ENCODE measurements at places on chromosomes 12 and 14.

DNA sequence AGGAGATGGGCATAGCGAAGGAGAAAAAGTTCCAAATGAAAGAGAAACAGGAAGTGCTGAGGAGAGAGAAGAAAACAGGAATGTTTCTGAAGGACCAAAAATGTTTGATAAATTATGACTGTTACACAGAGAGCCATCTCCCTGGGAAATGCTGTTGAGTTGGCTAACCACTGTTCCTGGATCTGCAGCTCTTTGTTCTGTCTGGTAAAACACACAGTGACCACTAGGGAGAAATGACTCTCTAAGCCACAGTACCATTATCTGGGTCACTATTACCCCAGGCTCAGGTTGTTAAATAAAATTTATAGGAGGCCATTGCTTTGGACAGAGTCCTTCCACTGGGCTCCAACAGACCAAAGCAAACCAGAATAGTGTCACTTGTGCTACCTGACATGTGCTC, 219.3 kb downstream of the CRADD start:
- DNase-seq, result no peak

DNA sequence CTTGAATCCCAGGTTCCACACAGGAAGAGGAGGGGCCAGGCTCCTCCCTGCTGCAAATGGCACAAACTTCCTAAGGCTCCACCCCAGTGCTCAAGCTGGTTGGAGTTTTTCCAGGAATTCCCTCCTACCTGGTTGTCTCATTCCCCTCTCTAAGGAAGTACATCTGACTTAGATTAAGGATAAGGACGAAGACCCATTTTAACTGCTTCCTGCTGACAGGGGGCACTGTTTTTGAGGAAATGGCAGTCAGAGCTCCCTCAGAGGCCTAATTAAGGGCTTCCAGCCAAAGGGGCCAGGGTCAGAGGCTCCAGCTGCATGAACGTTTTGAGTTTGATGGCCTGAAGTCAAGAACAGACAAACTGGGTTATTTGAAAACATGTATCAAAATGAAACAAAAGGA, 1084.7 kb downstream of the SLC6A15 start:
- no peak for DNase-seq

DNA sequence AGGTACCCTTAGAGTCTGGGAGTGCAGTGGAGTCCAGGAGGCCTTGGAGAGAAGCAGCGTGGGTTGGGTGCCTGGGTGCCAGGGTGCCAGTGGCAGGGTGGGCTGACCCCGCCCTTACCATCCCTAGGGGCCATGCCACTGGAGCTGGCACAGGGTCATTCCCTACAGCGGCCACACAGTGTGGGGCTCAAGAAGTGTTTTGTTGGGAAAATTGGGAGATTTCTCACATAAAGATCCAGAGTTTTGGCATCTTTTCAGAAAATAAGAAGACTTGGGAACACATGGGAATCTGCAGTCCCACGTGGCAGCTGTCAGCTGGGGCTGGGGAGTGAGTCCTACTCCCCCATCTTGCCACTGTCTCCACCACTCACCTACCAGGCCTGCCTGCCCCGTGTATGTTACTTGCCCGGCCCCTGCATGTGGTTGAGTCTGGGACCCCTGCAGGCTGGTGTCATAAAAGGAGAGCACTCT, 4.2 kb downstream of the VASH1 start:
- no peak for DNase-seq

DNA sequence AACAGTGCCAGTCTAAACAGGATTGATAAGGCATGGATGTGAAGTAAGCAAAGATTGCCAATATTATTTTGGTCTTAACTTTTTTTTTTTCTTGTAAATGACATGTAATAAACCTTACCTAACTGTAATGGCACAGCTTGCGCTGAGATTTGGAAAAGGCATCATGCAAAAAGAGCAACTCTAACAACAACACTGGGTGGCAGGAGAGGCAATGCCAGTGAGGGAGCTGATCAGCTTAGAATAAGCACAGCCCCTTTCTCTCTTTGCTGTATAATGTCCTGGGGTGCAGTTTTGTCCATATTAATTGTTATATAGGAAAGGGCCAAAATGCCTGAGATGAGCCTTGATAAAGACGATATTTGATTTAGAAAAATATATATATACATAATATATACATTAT, 1589.7 kb upstream of the FLRT2 start:
- no peak for DNase-seq

DNA sequence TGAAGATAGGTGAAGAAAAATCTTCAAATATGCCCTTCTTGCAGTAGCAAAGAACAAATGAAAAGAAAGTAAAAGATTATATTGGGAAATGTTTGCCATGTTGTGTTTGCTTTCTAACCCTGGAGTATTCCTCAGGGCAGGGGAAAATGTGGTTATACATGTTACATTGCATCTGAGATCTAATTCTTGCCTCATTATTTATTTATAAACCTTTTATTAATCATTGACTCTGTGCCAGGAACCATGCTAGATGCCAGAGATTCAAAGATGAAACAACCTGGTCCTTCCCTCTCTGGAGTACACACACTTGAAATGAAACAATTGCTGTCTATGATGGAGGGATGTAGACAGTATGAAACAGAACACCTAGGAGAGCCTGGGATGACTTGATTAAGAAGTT, 128.1 kb upstream of the HMGA2 start:
- no peak for DNase-seq

DNA sequence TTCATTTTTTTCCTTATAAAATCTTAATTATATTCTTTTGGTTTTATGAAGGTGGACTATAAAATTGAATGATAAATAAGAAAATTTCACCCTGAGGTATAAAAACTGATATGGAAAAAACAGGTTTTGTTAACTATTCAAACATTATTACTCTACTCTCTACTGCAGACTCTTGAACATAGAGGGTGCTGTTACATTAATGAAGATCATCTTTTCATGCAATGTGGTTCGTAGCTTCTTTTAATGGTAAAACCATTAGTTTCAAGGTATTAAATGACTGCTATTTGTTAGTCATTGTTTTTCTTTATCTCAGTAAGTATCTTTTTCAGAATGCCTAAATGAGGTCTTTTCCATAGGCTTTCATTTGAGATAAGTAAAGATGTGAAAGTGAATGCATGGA, 510.4 kb downstream of the SLC16A7 start:
- DNase-seq, result no peak

GRCh38 chr12:105278043-105278697, 42.2 kb upstream of the APPL2 start:
- DNase-seq, result no peak

DNA sequence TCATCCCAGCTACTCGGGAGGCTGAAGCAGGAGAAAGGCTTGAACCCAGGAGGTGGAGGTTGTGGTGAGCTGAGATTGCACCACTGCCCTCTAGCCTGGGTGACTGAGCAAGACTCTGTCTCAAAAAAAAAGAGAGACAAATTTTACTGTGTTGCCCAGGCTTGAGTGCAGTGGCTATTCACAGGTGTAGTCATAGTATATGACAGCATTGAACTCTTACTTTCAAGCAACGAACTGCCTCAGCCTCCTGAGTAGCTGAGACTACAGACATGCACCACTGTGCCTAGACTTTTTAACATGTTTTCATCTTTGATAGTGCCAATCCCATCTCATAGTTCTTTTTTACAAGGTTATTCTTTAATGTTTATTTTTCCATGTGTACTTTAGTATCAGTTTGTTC, 13.7 kb downstream of the ARID2 start:
- DNase-seq, result no peak

DNA sequence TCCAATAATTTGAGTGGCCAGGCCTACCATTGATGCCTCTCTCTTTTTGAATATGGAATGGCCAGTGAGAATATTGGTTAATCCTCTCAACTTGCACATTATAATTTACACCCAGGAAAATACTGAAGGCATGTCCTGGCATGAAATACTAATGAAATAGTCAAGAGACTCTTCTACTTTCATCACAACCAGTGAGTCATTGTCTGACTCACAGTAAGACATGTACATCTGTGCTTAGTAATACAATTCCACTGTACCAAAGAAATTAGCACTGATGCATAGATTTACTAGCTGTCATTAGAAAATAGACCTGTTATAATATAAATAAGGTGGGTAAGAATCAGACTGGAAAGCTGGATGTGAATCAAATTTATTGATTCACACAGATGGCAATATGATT, 31.6 kb downstream of the KCNC2 start:
- DNase-seq, result no peak

DNA sequence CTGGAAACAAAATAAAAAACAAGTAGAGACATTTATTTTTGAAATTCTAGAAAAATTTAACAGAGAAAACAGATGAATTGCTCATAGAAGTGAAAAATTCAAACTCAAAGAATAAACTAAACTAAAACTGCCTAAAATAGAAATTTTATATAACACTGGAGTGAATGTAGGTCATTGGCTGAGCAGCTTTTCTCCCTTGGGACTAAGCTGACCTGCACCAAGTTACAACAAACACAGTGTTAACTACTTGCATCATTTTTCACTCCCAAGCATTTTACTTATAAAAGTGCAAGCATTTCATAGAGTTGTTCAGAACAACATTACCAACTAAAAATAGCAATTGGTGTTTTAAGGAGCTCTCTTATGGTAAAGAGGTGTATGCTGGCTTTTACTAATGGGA, 298.1 kb downstream of the MED13L start:
- no peak for DNase-seq

DNA sequence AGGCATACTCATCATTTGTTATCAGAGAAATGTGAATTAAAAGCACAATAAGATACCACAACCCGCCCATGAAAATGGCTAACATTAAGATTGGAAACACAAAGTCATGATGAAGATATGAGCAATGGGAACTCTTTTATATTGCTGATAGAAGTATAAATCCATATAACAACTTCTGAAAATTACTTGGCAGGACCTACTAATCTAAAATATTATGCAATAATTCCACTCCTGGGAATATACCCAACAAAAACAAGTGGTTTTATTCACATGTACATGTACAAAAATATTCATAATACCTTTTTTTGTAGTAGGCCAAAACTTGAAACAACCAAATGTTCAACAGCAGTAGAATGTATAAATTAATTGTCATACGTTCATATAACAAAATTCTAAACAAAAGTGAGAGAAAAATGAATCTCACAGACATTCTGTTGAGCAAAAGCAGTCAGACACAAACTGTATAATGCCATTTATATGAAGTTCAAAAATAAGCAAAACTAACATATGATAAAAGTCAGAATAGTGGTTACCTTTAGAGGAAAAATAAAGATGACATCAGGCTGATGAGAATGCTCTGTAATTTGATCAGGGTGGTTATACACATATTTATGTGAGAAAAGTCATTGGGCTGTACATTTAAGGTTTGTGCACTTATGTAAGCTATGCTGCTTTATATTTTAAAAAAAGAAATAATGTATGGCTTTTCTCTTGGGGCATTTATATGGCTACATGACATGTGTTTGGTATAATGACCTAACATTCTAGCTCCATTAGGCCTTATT, 309.2 kb upstream of the KITLG start:
- no peak for DNase-seq

- DNase-seq, result no peak
These were observed 34.2 kb downstream of the DHX37 start for GRCh38 chr12:124954771-124955170.

DNA sequence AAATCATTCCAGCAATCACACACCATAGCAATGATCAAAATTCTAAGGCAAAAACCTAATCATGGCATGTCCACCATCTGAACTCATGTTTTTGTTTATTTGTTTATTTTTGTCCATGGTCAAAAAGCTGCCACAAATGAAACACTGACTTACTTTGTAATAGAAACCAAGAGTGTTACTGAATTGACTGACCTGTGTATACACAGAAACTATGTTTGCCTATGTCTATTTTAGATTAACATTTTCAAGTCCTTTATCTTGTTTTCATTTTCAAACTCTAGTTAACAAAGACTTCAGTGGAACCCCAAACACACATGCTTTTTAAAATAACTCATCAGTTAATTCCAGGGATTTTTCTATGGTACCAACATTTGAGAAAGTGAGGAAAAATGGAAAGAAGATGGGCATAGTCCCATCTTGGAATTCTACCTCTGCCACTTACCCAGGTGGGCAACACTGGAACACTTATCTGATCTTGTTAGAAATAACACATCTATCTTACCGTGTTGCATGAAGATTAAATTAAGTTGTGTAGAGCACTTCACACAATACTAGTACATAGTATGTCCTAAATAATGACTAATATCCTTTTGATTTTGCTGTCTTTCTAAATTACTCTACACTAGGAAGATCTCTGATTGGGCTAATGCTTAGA, 6.4 kb downstream of the LUM start:
- no peak for DNase-seq

DNA sequence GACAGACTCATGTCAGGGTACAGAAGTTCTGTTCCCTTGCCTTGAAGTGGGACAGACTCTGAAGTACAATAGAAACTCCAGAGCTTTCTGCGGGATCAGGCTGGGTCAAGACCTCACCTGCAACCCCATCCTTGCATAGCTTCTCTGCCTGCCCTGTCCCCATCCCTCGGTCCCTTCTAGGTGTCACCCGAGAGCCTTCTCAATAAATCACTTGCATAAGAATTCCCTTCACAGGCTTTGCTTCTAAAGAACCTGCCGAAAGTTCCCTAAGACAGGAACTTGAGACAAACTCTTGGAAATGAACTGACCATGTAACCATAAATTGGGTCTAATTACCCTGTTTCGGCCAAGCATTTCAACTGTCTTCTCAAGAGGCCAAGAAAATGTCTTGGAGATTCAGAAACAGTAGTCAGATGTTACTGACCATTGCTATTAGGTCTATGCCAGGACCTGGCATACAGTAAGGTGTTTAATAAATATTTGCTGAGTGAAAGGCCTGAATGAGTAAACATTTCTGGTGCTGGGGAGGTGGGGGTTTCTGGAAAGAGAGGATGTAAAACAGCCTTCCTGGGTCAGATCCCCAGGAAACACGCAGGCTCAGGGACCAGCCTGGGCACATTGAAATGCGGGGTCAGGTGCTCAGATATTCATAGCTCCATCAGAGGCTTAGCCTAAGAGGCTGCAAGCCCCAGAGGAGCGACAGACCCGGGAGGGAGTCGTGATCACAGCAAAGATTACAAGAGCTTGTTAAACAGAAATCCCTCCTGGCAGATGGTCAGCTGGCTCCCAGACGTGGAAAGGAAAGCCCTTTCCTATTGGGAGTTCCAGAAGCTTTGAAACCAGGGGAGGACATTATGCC, 226.2 kb upstream of the LHX5 start:
- no peak for DNase-seq

GRCh38 chr14:100376751-100377171, 53.6 kb downstream of the SLC25A47 start:
- no peak for DNase-seq

GRCh38 chr12:19161216-19161615, 31.7 kb downstream of the PLEKHA5 start:
- DNase-seq, result no peak

GRCh38 chr14:103576371-103577024, 13.7 kb downstream of the COA8 start:
- no peak for DNase-seq

DNA sequence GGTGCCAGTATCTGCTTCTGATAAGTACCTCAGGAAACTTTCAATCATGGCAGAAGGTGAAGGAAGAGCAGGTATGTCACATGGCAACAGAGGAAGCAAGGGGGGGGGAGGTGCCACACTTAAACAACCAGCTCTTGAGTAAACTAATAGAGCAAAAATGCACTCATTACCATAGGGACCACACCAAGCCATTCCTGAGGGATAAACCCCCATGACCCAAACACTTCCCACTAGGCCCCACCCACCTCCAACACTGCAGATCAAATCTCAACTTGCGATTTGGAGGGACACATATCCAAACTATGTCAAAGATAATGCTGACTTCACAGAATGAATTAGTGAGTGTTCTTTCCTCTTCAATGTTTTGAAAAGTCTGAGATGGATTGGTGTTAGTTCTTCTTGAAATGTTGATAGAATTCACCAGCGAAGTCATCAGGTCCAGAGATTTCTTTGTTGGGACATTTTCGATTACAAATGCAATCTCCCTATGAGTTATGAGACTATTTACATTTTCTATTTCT, 16.6 kb downstream of the TFCP2 start:
- no peak for DNase-seq

GRCh38 chr12:55679691-55680090, 28.0 kb downstream of the ITGA7 start:
- DNase-seq, result no peak

Measured in activated effector memory CD4-positive, alpha-beta T cell treated with Interleukin-2 at 50 U/mL for 16 hours (primary cell).